HFFc6 (cell line): ENCODE measurements at places on chromosomes 2 and 18. TPM values are rescaled to one million over a fixed set of nuclear protein-coding genes. Genes with fewer than 3 reads are reported as not detected.

FOXI3 gene
- total RNA-seq, result not detected in 3 replicates

LIMS3 gene
- 1.2 and 1.4 TPM in 2 replicates for total RNA-seq

TRIM54 gene
- not detected in 3 replicates for total RNA-seq

VWC2L gene
- total RNA-seq, result not detected in 3 replicates

SYT4 gene
- not detected in 3 replicates for total RNA-seq

RESP18 gene
- total RNA-seq, result not detected in 2 replicates

TCF7L1 gene
- total RNA-seq, result 2.2 to 8.8 TPM (median 3.1 TPM) in 3 replicates

POTEC gene
- not detected in 3 replicates for total RNA-seq

ATRAID gene
- 107 to 118 TPM (median 113 TPM) in 3 replicates for total RNA-seq

RGPD3 gene
- 0.05 TPM in 1 of 3 replicates, not detected in the others for total RNA-seq

NT5C1B gene
- total RNA-seq, result not detected in 3 replicates

RUFY4 gene
- total RNA-seq, result not detected in 3 replicates

TLX2 gene
- total RNA-seq, result 0.18 to 0.19 TPM in 2 of 3 replicates, not detected in the other

BOK gene
- 30.9 to 43.9 TPM (median 43.0 TPM) in 3 replicates for total RNA-seq

RGPD8 gene
- total RNA-seq, result 4.2 and 4.8 TPM in 2 replicates
